ENCODE measurements at places on chromosomes 5 and 9.

DNA sequence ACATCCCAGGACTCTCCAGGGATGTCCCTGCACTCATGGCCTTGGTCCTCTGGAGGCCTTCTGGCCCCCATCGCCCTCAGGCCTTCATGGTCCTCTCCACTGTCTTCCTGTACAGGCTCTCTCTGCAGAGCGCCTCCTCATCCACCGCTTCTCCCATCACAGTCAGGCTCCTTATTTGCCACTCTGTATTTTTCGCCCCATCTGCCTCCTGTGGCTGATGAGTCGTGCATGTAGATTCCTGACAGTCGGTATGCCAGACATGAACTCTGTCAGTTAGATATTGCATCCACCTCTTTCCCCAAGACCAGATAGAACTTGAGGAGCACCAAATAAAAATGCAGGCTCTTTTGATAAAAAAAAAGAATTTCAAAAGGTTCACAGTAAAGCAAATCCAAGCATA is 362.8 kb downstream of the IRX1 start:
- DNase-seq, result no peak

DNA sequence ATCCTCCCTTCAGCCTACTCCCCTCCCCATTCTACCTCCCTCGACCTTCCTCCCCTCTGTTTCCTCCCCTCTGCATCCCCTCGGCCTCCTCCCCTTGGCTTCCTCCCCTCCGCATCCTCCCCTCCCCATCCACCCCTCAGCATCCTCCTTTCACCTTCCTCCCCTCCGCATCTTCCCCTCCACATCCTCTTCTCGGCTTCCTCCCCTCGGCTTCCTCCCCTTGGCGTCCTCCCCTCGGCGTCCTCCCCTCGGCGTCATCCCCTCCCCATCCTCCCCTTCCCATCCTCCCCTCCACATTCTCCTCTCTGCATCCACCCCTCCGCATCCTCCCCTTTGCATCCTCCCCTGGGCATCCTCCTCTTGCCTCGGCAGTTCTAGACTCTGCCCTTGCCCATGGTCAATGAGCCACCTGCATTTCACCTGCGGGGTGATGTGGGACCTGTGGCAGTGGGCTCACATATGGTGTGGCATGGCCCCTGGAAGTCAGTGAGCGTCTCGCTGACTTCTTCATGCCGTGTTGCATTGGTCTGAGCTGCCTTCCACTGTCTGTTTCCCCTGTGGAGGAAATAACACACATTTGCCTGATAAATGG is 113.0 kb downstream of the WNK2 start:
- no peak for DNase-seq

DNA sequence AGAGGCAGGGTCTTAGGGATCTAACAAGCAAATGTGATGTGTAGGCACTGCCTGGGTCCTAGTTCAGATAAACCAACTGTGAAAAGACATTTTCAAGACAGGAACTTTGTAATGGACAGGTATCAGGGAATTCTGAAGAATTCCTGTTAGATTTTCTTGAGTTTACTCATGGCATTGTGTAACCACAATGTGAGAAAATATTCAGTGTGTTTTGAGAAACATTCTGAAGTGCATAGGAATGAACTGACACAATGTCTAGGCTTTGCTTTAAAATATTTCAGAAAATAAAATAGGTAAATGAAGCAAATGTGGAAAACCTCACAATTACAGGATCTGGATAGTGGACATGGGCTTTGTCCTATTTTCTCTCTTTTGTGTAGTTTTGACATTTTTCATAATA is 15.2 kb upstream of the AFAP1L1 start:
- DNase-seq, result no peak

DNA sequence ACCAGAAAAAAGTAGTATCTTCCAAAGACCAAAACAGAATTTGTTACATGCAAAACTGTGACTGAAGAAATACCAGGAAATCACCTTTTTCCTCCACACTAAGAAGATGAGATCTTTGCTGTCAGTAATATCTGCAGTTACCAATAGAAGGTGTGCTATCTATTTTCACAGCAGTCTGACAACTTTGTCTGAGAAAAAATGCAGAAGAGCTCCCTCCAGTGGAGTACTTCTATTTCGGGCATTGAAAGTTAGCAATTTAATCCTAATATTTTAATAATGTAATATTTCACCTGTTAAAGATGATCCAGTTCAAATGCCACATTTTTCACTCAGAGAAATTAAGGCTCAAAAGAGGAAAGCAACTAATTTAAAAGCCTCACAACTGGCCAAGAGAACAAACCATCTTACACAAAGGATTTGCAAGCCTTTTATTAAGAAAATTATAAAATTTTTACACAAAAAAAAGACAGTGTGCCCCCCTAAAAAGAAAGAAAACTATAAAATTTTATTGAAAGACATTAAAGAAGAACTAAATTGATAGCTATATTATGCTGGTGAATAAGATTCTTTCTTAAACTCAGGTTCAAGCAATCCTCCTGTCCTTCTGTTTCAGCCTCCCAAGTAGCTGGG is 50.6 kb downstream of the DEPDC1B start:
- no peak for DNase-seq

GRCh38 chr9:127686461-127687393 is 20.1 kb upstream of the CFAP157 start:
- no peak for DNase-seq

- DNase-seq, result no peak
These were observed 165.5 kb downstream of the C9orf50 start for GRCh38 chr9:129455151-129455995.

DNA sequence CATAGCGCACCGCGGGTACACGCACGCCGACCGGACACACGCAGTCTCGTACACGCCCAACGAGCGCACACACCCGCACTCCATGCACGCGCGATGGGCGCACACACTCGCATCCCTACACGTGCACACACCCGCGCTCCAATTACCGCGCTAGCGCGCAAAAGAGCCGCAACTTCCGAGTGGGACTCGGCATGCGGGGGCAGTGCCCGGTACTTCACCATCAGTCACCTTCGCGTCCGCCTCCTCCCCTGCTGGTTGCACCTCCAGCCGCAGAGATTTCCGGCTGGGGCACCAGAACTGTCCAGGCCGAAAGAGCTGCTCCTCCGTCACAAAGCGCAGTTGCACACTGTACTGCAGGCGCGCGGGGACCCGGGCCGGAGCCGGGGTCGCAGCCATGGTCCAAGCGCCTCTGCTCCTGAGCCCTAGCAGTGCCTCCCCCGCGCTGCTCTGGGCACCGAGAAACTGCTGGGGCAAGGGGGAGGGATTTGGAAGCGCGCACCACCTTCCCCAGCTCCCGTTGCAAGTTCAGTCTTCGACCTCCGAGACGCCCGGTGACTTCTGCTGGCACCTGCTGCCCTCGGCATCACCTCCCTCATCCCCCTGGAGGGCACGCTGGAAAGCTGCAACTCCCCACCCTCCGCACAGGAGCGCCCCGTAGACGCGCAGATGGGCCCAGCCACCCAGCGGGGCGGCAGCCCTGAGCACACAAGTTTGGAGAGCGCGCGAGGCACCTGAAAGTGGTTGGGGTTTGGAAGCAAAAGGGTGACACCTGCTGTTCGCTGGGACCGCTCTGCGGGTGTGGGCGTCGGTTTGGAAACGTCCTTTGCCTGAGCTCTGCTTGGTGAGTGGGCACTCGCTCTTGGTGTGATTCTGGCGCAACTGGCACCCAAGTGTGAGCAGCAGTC is 337.4 kb upstream of the PUM3 start:
- DNase-seq, result no peak

DNA sequence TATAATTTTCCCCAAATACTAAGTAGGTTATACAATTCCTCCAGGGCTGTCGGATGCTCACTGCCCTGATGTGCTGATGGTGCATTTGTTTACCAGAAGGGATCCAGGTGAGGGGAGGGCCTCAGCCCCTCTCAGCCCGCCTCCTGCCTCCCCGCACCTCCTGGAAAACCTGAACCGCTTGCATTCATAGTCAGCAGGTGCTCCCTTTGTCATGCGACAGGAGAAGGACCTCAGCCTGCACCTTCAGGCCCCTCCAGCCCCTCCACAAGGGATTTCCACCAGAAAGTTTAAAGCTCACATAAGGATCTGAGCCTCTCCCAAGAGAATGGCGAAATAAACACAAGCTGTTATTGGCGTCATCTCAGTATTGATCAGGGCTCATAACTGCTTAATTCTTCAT is 36.5 kb upstream of the NTNG2 start:
- DNase-seq, result no peak

DNA sequence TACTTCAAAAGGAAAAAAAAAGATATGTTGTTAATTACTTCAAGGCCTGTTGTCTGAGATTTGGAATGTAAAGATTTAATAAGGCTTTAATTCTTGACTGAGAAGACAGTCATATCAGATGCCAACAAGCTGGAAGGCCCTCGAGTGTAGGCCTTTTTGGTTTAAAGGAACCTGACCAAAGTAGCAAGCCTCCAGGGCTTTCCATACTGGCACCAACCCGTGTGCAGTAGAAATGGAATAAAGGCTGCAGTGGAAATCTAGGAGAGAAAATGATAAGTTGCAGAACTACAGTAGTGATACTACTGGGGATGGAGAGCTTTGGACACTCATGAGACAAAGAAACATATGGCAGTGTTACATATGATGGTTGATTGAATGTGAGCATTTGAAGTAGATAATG is 358.0 kb downstream of the TAF11L14 start:
- DNase-seq, result no peak

DNA sequence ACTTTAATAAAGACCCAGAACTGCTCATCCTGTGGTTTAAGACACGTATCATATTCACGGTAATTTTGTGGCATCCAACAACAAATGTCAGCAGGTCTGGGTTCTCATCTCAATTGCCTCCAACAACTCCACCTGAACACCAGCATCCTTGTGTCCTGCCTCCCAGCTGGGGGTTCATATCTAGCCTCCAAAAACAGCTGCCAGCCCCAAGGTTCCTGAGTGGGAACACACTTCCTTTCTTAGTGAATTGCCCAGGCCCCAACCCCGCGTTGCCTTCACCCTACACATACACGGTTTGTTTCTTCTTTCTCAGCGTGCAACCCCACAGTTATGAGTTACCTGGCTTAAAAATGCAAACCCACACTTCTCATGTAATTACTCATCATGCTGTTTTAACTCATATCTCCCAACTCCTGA is 77.9 kb downstream of the SEMA4D start:
- no peak for DNase-seq

DNA sequence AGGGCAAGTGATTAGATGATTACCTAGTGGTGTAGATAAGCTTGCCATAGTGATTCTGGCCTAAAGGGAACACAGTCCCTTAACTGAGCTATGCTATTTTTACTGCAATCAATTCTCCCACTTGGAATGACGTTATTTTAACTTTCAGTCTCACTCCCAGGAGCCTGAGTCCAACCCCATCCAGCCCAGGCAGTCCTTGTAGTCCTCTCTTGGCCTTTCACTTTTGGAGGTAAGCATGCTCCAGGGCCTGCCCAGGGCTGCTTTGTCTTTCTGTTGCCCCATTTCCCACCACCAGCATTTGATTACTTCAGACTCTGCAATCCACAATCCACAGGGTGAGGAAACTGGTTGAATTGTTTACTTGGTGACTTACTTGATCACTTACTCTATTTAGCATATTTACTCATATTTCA is 233.0 kb downstream of the CD180 start:
- DNase-seq, result no peak

DNA sequence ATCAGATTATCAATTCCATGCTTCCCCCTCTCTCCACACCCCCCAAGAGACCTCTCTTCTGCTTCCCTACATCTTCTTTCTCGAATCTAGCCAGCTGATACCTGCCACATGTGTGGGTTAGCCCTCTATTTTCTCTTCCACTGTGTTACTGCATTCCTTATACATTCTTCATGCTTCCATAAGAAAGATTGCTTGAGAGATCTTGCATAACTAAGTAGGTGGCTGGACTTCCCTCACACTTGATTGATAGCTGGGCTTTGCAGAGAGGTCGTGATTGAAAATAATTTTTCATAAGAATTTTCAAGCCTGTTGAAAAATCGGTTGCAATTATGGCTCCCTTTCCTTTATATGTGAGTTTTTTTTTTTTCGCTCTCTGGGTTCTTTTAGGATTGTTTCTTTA is 33.0 kb upstream of the PANK3 start:
- no peak for DNase-seq

DNA sequence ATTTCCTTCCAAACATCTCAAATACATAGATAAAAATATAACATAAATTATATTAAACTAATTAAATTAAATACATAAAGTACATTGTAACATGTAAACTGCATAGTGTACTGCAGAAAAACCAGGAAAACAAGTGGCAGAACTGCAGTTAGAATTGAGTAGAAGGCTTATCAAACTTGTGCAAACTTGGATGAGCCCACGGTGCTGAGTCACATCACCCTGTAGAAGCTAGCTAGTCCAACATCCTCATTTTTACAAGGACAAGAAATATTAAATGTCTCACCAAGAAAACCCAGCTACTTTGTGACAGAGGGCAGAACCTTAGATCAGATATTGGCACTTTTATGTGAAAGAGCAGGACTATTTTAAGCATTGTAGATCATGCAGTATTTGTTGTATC is 807.9 kb upstream of the NUDT12 start:
- DNase-seq, result no peak

Data from cortex of kidney (tissue), 1 donor.